ENCODE measurements at places on chromosomes 2 and 18. TPM values are rescaled to one million over a fixed set of nuclear protein-coding genes. Genes with fewer than 3 reads are reported as not detected.

Gene METTL8
- 15.2 TPM for total RNA-seq

Gene TOGARAM2
- 25.9 TPM for total RNA-seq

Gene CCDC102B
- total RNA-seq, result 9.9 TPM

Gene LYG2
- total RNA-seq, result not detected

Gene NT5DC4
- total RNA-seq, result 0.45 TPM

Gene ALPG
- total RNA-seq, result not detected

Gene ODC1
- total RNA-seq, result 85.4 TPM

Gene ITSN2
- total RNA-seq, result 101 TPM

Gene UGT1A9
- not detected for total RNA-seq

Gene GAREM1
- total RNA-seq, result not detected

Gene IL36A
- not detected for total RNA-seq

Gene DIS3L2
- 59.4 TPM for total RNA-seq

Gene CNGA3
- not detected for total RNA-seq

Gene DAW1
- not detected for total RNA-seq

Gene ALMS1
- 33.8 TPM for total RNA-seq

Gene RESP18
- total RNA-seq, result not detected

Gene GATA6
- 1.0 TPM for total RNA-seq

Gene PARD3B
- not detected for total RNA-seq

Gene LINC00305
- total RNA-seq, result not detected

Gene RASGRP3
- total RNA-seq, result 1.8 TPM

Gene LHCGR
- not detected for total RNA-seq

Gene TTC27
- 14.6 TPM for total RNA-seq

Gene KATNAL2
- 0.52 TPM for total RNA-seq

Gene TMEFF2
- not detected for total RNA-seq

Gene GNAL
- total RNA-seq, result 15.0 TPM

Gene DPP10
- total RNA-seq, result not detected

Gene KCNE4
- total RNA-seq, result not detected

Gene GCG
- not detected for total RNA-seq

Gene HOXD13
- not detected for total RNA-seq

Gene SIX3
- 0.15 TPM for total RNA-seq

Gene MRO
- total RNA-seq, result not detected

Gene CAB39
- 90.5 TPM for total RNA-seq

Gene MC5R
- not detected for total RNA-seq

Gene VWC2L
- total RNA-seq, result not detected

Gene CCDC178
- total RNA-seq, result not detected

Gene OTOS
- not detected for total RNA-seq

Gene ABCB11
- 0.07 TPM for total RNA-seq

Gene GAL3ST2
- not detected for total RNA-seq

Gene IL1F10
- not detected for total RNA-seq

Gene VRK2
- 29.7 TPM for total RNA-seq

Gene ANKRD23
- total RNA-seq, result 8.3 TPM

Gene GREB1L
- total RNA-seq, result not detected

Gene ATP9B
- total RNA-seq, result 78.9 TPM

Gene LIPT1
- 12.0 TPM for total RNA-seq

Gene CHAC2
- total RNA-seq, result 1.4 TPM

Gene CGREF1
- total RNA-seq, result not detected

Gene CFAP65
- not detected for total RNA-seq

Gene HNMT
- 1.1 TPM for total RNA-seq

Gene ARMC9
- total RNA-seq, result 2.3 TPM

Gene MORN2
- total RNA-seq, result 2.3 TPM

Gene CIDEA
- total RNA-seq, result not detected

Gene PTPN4
- total RNA-seq, result 265 TPM

Gene COX7A2L
- 45.8 TPM for total RNA-seq

Gene MARCO
- not detected for total RNA-seq

Gene GKN2
- not detected for total RNA-seq

Gene VSNL1
- not detected for total RNA-seq

Gene CCDC85A
- total RNA-seq, result not detected

Gene DPYSL5
- total RNA-seq, result not detected

Gene RAX
- not detected for total RNA-seq
